ENCODE measurements at places on chromosomes 6 and 20.

DNA sequence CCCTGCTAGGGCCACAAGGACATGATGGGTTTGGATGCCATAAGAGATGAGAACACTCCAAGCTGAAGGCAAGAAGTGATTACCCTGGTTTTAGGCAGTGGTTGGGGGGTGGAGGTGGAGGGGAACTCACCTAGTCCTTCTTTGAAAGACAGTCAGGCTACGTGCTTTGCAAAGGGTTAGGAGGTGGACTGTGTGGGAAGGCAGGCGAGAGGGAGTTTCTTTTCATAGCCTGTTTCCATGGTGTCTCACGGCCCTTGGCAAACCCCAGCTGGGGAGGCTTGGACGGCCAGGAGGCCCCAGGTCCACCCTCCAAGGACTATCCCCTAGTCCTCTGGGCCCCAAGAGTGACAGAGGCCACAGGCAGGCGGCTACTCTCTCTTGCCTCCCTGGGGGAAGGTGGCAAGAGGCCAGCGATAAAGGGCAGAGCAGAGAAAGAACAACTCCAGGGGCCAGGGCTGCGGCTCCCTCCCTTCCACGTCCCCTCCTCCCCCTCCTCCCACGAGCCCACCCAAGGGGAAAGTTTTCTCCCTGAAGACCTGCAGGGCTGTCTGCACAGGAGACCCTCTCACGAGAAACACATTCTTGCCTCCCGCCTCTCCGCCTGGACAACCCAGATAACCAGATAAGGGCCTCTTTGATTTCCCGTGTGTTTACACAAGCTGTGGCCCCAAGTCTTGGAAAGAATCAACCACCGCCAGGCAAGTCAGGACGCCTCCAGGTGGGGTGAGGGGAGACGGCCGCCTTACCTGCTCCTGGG is 74.4 kb downstream of the NOL4L start:
- no peak for DNase-seq

DNA sequence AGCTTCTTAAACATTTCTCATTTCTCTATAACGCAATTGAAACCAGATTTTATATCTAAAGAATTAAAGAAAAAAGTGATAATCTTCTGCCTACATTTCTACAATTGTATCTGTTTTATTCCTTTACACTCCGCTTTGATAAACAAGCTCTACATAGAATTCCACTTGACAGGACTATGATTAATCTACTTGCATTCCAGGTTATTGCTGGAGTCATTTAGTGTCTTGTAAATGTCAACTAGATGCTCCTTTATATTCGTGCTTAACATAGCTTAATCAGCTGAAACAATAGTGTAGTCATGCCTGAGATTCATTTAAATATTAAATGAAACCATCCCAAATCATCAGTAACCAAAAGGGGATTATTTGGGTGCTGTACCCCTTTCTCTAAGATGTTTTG is 284.0 kb downstream of the TRDN start:
- DNase-seq, result no peak

GRCh38 chr6:37221585-37222124 is 35.9 kb upstream of the TBC1D22B start:
- no peak for DNase-seq

DNA sequence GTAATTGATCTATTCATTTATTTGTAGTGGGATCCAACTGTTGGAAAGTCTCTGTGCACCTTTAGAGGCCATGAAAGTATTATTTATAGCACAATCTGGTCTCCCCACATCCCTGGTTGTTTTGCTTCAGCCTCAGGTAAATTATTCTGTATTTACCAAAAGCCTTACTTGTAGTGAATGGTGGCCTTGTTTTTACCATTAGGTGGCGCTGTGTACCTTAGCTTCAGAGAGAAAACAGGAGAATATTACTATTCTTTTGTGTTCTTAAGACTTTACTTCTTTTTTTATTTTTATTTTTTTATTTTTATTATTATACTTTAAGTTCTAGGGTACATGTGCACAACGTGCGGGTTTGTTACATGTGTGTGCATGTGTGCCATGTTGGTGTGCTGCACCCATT is 23.7 kb downstream of the PEX7 start:
- DNase-seq, result peak; percentile 24

DNA sequence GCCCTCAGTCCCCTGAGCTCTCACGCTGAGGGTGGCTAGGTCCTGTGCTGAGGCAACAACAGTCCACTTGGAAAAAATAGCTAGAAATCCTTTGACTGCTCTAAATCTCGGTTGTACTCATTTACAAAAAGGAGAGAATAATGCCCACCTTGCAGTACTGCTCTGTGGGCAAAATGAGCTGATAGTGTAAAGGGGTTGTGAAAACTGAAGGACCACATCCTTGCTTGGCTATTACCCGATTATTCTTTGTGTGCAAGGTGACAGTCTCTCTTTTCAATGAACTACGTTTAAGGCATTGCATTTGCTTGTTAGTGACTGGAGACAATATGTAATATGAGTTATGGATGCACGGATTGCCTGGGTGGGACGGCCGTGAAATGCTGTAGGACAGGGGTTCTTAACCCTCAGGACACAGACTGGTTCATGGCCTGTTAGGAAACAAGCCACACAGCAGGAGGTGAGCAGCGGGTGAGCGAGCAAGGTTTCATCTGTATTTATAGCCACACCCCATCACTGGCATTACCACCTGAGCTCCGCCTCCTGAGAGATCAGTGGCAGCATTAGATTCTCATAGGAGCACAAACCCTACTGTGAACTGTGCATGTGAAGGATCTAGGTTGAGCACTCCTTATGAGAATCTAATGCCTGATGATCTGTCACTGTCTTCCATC is 14.6 kb downstream of the SAMD3 start:
- no peak for DNase-seq

DNA sequence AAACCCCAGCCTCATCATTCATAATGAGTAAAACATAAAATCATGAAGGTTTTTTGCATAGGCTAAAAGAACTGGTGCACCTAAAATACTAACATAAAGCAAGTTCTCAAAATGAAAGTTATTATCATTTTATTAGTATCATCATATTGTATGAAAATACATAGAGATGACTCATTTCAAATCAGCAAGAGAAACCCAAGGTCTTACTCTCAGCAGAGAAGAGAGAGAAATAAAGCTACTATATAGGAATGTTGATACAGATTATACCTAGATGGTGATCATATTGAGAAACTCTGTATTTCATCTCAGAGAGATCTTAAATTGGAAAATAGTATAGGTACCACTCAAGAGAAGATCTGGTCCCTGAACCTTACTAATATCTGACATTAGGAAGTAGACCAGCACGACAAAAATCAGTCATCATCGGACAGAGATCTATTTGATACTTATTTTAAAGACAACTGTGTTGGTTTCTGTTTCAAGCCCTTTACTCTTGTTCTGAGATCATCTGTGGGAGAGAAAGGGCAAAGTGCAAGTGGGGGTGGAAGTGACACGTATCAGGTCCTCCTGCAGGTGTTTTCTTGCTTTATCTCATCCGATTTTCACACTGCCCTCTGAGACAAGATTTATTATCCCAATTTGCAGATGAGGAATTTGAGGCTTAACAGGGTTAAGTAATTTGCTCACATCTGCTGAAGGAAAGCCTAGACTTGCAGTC is 532.3 kb downstream of the MAFB start:
- no peak for DNase-seq

- no peak for DNase-seq
These were observed 92.5 kb upstream of the E2F3 start for GRCh38 chr6:20309186-20309585.

DNA sequence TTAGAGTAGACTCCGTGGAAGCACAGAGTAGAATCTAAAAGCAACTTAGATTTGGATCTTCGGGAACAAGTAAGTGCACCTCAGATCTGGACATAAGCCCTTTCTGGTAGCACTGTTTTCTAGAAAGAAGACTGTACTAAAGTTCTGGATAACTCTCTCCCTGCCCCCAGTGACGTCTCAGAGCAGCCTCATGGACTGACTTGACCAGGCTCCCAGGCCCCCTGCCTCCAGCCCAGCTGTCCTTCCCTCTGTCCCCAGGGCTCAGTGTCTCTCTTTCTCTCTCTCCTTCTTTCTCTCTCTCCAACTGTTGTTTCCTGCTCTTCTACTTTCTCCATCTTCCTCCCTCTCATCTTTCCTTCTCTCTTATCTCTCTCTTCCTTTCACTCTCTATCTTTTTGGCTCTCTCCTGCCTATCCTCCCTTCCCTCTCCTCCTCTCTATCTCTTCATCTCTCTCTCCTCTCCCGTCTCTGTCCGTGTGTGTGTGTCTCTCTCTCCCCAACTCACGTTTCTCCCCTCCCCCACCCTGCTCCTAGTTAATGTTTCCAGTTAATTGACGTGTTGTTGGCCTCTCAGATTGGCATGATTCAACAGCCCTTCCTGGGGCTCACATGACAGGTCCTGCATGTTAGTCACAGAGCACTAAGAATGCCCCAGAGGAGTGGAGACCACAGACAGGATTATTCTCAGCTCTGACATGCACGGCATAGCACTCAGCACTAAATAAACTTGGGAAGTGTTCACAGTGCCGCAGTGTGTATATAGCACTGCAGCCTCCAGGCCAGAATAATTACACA is 180.4 kb upstream of the FOXQ1 start:
- no peak for DNase-seq

DNA sequence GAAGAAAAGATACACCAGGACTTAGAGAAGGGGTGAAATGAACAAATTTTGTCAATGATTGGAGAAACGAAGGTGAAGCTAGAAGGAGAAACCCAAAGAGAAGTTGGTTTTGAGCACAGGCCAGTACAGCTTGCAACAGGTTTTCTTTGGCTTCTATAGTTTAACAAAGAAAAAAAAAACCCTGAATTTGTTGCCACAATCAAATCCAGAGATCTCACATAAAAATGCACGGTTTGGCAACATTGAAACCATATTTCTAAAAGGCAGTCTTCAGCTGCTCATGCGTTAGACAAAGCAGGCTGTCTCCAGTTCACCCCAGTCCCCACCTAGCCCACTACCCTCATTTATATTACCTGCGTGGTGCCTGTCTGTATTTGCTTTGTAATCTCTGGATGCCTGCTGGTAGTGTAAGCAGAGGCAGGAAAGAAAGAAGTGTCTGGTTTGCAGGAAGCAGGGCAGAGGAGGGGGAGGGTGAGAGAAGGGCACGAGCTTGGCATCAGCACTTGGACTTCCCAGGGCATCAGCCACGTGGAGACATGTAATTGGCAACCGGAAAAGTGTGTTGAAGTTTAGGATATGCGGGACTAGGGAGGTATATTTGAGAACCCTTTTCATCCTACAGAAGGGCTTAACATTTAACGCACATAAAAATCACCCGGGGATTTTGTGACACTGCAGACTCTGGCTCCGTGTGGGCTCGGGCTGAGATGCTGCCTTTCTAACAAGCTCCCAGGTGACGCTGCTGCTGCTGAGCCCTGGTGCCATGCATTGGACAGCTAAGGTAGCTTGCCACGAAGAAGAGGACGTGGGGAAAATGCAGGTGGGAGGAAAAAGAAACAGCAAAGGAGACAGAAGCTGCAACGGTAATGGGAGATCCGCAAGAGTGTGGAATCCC is 14.4 kb downstream of the PFDN4 start:
- no peak for DNase-seq

GRCh38 chr6:38676236-38676973 is 26.5 kb downstream of the GLO1 start:
- no peak for DNase-seq

DNA sequence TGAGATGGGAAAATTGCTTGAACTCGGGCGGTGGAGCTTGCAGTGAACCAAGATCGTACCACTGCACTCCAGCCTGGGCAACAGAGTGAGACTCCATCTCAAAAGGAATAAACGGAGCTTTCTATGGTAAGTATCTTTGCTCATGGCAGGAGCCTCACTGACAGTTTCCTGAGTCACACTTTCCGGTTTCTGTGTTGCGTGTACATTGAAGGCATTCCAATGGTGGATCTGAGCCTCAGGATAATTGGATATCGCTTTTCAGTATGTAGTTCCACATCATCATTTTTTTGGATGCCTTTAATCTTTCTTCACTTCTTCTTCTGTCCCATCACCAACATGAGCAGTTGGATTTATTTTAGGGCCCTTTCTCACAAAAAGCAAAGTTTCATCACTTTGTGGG is 28.6 kb upstream of the GTSF1L start:
- no peak for DNase-seq

- DNase-seq, result peak; percentile 30
These were observed 95.3 kb upstream of the BHLHE23 start for GRCh38 chr20:63101781-63102720.

- no peak for DNase-seq
These were observed 41.6 kb downstream of the PLAGL2 start for GRCh38 chr20:32165836-32166545.

DNA sequence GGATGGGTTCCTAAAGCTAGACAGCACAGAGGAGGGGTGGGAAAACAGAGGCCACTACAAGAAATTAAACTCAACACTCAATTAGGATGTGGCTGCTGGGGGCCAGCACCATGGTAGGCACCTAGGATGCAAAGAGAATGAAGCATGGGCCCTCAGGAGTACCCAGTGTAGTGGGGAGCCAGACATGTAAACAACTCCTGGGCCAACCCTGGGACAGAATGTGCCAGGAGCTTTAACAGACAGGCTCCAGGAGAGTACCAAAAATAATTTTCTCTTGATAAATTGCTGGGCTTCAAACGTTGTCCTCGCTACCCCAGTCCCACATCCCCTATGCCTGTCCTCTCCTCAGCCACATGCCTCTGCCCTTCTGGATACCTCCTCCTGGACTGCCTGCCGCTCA is 1.7 kb downstream of the TMEM151B start:
- no peak for DNase-seq

DNA sequence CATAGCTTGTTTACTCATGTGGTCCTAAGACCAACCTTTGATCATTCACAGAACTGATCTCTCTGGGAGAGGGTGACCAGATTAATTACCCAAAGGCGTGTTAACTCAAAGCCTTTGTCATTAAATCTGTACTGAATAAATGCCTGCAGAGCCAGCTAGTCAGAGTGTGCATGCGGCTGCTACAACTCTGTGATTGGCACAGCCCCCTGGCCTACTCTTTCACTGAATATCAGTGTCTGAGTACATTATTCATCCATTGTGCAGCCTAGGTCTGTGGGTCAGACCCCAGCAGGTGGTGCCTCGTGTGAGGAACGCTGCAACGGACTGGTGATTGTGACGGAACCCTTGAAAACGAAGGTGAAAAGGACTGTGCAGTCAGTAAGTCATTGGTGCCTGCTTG is 663.6 kb downstream of the PHF3 start:
- DNase-seq, result no peak

- DNase-seq, result no peak
These were observed 71.5 kb downstream of the PSMG4 start for GRCh38 chr6:3330199-3330598.

DNA sequence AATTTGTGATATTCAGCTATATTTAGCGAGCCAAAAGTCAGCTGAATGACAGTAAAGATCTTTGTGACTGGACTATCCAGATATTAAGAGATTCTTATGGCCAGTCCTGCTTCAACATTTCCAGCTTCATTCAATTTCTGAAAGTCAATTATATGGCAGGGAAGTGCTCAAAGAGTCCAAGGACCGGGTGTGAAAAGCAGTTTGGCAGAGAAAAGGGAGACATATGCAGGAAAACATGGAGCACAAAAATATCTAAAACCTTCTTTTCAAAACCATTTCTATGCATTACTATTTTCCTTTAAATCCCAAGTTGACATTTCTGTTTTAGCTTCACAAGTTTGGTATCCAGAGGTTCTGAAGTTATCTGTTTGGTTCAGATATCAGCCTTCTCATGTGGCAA is 5.0 kb downstream of the MPC1 start:
- DNase-seq, result no peak

Data from NCI-H1694 (cell line).